ENCODE measurements at places on chromosomes 11 and 22.
A peak's percentile ranks its signal among the peaks of the same experiment; 100 is the strongest.

DNA sequence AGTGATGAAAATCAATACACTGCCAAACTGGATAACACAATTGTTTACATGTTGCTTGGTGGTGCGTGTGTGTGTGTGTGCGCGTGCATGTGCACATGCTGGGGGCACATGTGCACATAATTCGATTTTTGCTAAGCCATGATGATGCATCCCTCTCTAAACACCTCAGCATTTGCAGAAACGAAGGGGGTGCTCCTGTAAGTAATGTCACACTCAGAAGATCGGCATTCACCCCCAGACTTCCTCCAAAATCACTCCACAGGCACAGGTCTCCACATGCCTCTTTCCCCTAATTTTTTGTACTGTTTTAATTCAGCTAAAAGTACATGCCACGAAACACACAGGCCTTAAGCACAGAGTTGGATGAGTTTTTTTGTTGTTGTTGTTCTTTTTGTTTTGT lies 341.5 kb downstream of the SHANK2 start:
- no peak for DNase-seq

- no peak for DNase-seq
Measured at GRCh38 chr11:9617940-9618339, 44.5 kb downstream of the WEE1 start.

- no peak for DNase-seq
Measured at GRCh38 chr11:125094731-125095130, 16.7 kb downstream of the TMEM218 start.

- DNase-seq, result no peak
Measured at GRCh38 chr11:69190796-69191536, 35.2 kb downstream of the SMIM38 start.

DNA sequence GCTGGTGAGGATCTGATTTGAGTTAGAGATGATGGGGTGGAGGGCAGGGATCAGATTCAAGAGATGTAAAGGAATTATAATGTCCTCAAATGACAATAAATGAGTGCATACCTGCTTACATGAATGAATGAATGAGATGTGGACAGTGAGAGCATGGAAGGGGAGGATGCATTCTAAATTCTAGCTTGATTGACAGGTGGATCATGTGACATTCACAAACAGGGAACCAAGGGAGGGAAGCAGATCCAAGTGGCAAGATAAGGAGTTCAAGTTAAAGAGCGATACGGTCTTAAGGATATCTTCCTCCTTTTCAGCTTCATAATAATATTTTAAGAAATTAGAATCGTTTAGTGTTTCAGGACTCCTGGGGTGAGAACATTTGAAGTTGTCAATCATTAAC lies 170.5 kb upstream of the TBCEL start:
- no peak for DNase-seq

DNA sequence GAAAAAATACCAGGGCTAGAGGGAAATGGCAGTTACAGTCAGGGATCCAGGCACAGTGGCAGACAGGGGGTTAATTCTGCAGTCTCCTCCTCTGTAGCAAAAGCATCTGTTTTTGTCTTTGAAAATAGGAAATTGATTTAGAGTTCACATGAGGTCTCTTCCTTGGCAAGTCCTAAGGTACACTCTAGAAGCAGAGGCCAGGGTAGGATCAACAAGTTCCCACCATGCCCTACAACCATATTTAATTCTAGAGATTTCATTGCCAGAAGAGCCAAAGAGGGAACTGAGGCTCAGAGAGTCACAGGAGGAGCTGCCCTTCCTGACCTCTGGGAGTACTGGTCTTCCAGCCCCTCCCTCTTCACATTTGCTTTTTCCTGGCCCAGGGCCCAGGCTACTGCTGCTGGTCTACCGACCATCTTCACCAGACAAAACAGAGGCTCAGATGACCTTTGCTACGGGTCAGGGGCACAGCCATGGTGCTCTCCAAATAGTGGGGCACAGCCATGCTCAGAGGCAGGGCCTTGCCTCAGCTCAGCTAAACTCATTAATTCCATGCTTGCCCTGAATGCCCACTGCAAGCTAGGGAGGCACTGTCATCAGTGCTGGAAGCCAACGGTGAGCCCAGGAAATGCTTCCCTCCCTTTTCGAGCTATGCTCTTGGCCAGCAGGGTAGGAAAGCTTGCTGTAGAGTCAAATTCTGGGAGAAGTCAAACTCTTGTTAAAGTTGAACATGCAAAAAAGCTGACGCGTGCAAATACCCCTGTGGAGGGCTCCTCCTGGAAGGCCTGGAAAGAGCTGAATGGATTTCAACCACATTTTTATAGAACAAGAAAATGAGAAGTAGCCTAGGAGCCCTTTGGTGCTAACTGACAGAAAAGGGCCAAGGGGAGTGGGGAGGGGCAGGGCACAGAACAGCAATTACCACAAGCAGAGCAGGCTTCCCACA lies 11.7 kb upstream of the CHRM4 start:
- DNase-seq, result no peak

DNA sequence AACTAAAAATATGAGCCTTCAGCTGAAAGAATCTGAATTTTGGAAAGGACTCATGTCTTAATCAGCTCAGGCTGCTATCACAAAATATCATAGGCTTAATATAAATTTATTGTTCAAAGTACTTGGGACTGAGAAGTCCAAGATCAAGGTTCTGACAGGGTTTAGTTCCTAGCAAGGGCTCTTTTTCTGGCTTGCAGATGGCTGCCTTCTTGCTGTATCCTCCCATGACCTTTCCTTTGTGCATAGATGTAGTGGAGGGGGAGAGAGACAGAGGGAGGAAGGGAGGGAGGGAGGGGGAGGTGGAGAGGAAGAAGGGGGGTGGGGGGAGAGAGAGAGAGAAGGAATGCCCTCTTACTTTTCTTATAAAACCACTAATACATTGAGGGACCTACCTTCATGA lies 306.8 kb upstream of the DDI1 start:
- no peak for DNase-seq

- DNase-seq, result no peak
Measured at GRCh38 chr11:65802841-65803240, 16.0 kb downstream of the OVOL1 start.

GRCh38 chr11:73019996-73020395 lies 122.1 kb downstream of the FCHSD2 start:
- DNase-seq, result no peak

- no peak for DNase-seq
Measured at GRCh38 chr11:123251657-123252344, 56.8 kb upstream of the CLMP start.

DNA sequence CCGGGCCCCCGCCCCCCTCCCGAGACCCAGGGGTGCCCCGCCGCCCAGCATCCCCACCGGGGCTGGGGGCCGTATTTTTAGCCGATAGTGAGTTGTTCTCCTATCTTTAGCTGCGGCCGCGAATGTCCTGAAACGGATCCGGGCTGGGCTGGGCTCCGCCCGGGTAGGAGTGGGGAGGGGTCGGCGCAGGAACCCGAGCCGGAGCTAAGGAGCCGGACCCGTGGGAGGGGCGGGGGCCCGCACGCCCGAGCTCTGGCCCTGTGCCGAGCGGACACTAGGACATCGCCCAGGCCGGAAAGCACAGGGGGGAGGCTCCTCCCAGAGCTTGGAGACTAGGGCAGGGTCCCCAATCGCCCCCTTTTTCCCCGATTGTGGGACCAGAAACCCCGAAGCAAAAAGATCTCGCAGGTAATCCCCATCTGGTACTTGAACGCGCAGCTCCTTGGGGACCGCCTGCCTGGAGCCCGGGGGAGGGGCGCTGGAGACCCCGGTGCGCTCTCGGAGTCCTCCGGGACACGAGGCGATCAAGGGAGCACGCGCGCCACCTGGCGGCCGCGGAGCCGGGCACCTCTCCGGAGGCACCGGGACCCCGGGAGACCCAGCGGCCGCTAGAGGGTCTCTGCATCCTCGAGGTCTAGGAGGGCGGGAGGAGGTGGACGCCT lies 669 bp downstream of the CDC42EP2 start:
- DNase-seq, result peak; percentile 93

DNA sequence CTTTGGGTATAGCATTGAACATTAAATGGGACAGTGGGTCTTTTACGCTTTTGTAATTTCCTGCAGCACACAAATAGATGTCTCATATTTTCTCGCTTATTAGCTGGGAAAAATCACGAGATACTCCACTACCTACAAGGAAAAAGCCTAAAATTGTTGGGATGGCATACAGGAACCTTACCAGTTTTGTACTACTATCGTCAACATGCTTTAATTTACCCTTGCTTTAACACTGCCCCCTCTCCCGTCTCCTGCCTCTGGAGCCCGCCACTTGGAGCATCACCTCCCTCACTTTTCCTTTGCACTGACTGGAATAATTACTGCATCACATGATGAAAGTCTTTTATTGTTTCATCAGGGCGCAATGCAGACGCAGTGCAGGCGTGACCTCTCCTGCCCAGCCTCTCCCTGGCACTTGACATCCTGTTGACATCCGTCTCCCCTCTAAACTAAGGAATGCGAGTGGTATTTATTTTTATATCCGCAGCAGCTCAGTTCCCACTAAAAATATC lies 1.0 kb upstream of the FNBP4 start:
- no peak for DNase-seq

GRCh38 chr11:132202621-132203020 lies 832.2 kb downstream of the NTM start:
- DNase-seq, result no peak

- DNase-seq, result no peak
Measured at GRCh38 chr11:127643268-127644058, 642.9 kb upstream of the KIRREL3 start.

GRCh38 chr11:41405812-41406211 lies 53.6 kb downstream of the LRRC4C start:
- no peak for DNase-seq

GRCh38 chr11:18853086-18853720 lies 61.6 kb upstream of the PTPN5 start:
- DNase-seq, result peak; percentile 57

DNA sequence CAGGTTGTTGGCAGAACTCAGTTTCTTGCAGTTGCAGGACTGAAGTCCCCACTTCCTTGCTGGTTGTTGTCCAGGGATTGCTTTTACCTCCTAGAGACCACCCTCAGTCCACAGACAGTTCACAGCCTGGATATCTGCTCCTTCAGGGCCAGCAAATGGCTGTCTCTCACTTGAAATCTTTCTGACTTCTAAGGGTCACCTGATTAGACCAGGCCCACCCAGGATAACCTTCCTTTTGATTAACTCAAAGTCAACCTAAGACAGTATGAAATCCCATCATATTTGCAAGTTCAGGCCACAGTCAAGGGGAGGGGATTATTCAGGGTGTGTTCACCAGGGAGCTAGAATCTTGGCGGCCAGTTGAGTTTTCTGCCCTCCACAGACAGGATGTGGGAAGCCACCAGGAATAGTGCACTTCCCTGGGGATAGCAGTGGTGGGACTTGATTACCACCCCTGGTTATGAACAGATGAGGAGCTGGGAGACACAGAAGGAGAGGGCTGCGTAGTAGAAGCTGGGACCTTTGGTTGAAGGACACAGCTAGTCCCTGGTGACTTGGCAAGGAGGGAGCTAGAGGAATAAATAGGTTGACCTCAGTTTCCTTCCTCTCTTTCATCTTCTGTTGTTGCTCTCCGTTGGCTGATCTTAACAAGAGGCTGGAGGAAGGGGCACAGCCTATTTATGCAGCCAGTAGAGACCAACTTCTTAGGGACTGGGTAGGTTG lies 33.4 kb downstream of the MIAT start:
- DNase-seq, result no peak

GRCh38 chr22:31199187-31199586 lies 12.9 kb upstream of the LIMK2 start:
- no peak for DNase-seq

DNA sequence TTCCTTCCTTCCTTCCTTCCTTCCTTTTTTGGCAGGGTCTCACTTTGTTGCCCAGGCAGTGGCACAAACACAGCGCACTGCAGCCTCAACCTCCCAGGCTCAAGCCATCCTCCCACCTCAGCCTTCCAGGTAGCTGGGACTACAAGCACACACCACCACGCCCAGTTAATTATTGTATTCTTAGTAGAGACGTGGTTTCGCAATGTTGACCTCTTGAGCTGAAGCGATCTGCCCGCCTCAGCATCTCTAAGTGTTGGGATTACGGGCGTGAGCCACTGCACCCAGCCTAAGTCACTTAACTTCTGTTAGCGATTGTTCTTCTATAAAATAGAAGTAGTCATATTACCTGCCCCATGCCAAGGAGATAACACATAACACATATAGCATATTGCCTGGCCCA lies 2.8 kb upstream of the SYTL2 start:
- DNase-seq, result no peak

DNA sequence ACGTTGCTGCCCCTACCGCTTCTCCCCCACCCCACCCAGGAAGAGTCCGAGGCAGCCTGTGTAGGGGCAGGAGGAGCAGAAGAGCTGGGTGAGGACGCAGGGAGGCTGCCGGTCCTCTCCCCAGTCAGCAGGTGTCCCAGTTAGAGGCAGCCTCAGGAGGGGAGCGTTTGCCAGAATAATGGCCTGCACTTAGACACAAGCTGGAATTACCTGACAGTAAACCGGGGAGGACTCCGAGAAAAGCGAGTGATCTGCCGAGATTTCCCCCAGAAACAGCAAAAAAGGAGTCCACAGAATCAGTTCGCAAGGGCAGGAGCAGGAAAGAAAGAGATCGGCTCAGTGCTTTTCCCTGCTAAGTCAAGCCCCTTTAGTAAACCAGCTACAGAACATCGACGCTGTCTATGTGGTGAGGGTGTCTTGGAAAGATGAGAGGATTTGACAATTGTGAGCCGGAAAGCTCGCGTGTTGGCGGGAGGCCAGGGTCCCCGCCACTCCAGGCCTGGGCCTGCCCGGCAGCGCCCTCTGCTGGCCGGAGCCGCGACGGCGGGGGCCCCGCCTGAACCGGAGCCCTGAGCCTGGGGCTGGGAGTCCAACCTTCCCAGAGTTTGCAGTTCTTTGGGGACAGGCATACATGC lies 17.7 kb upstream of the THRSP start:
- peak; percentile 80 for DNase-seq

GRCh38 chr11:27064086-27064485 lies 23.5 kb downstream of the BBOX1 start:
- no peak for DNase-seq

DNA sequence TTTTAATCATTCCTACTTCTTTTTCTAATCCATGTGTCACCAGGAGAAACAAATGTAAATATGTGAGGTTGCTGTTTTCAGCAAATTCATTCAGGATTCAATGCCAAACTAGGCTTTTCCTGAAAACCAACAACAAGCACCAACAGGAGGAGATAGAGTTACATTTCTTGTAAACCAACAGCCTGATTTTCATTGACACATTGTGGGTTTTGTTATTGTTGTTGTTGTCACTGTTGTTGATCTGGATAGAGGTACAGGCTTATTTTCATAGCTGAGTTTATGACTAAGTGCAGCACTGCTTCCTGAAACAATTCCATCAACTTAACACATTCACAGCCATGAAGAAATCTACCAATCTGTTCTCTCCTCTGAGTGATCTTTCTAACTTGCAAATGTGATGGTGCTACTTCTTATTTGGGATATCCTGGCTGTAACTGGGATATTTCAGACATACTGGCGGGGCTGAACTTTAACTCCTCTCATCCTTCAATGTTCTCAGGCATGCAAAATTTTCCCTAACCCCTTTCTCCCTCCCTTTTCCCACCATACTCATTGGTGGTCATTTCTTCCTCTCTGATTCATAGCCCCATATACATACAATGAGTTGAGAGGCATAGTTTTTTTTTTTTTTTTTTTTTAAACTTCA lies 65.5 kb downstream of the ME3 start:
- no peak for DNase-seq

Data from H9 (cell line).